Hepatic stellate cell (primary cell): ENCODE measurements at places on chromosomes 4 and X.

- DNase-seq: no peak
These were observed 107.8 kb downstream of the CCSER1 start for GRCh38 chr4:90234916-90235547.

DNA sequence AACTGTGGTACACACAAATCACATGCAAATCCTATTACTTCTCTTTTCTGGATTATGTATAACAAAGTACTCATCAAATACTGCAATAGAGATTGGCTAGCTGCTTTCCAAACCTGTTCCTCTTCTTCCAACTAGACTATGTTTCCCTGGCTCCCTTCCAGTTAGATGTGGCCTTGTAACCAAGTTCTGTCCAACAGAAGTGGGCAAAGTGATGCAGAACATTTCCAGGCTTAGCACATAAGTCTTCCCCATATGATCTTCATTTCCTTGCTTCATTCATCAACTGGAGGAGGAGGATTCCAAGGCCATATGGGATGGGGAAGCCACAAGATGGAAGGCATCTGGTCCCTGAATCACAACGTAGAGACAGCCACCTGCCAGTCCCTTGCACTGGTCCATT lies 8.0 kb downstream of the SLC9A7 start:
- DNase-seq: no peak

GRCh38 chr4:169174247-169174646 lies 96.5 kb downstream of the SH3RF1 start:
- DNase-seq: no peak

- no peak for DNase-seq
These were observed 1535.4 kb upstream of the ADGRL3 start for GRCh38 chr4:59664771-59665170.

- peak; percentile 16 for DNase-seq
These were observed 69.1 kb upstream of the UCP1 start for GRCh38 chr4:140637836-140638235.

DNA sequence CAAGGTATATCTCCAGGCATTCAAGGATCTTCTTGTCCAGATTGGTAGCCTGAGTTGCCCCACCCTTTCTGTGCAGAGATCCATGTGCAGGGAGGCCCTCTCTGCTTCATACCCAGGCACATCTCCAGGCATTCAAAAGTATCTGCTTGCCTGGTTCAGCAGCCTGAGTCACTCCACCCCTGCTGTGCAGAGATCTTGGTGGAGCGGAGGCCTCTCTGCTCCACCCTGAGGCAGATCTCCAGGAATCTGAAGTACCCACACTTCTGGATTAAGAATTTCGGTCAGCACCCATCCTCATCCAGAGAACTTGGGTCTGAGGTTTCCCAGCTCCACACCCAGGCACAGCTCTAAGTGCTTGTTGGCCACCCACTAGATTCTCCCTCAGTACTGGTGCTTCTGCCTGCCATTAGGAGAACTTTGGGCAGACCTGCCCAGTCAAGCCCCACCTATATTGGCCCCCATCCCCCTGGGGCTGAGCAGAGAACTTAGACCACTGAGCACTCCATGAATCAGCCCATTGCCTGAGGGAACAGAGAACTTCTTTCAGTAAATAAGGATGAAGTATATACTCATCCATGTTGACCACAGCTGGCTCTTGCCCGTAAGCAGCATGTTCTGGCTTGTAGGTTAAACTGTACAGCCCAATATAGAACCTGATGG lies 199.5 kb upstream of the ZCCHC13 start:
- no peak for DNase-seq

- no peak for DNase-seq
These were observed 105.3 kb upstream of the CBR4 start for GRCh38 chr4:169115144-169115896.

GRCh38 chrX:123626962-123627361 lies 105.9 kb downstream of the THOC2 start:
- peak; percentile 2 for DNase-seq

- no peak for DNase-seq
These were observed 570.8 kb downstream of the PRR32 start for GRCh38 chrX:127390316-127390715.

DNA sequence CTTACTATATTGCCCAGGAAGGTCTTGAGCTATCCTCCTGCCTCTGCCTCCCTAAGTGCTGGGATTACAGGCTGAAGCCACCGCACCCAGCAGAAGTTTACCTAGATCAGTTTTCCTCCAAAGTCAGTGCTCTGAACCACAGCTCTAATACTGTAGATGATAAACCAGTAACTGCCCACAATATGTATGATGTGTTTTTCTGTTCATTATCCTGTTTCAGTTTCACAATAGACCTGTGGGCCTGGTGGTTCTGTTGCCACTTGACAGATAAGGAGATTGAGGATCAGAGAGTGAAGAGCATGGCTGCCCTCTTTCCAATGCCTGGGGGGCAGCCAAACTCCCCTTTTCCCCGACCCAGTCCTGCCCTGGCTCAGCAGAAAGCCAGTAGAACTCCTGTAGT lies 87.0 kb downstream of the EFNB1 start:
- no peak for DNase-seq

GRCh38 chr4:41409594-41409895 lies 128.4 kb upstream of the LIMCH1 start:
- DNase-seq: no peak

GRCh38 chr4:66300336-66300934 lies 630.1 kb upstream of the EPHA5 start:
- no peak for DNase-seq

DNA sequence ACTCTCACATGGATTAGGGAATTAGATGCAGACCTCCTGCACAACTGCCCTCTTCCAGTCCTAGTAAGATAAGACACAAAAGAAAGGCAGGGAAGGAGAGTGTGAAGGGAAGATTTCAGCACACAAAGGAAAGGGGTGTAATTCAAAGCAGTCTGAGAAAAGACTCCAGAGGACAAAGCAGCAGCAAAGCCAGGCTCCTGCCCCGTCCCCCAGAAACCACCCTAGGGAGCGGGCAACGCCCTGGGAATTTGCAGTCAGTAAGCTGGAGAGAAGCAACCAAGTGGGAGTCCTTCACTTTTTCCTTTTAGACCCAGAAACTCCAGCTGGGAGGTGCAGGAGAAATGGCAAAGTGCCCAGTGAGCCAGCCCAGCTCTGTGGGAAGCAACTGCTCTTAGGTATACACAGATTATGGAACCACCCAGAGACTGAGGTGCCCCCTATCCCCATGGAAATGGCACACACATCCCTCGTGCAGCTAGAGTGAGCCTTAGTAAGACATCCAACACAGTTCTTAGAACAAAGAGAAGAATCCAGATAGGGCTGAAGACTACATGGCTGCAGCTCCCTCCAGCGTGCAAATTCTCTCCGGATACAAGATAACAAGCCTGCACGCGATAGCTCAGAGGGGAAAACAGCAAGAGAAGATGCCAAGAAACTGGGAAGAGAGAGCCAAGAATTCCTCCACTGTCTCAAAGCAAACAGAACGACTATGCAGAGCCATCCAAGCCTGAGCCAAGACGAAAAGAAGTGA lies 26.5 kb upstream of the IRAK1 start:
- DNase-seq: peak; percentile 72

- DNase-seq: no peak
These were observed 59.1 kb downstream of the FBXW7 start for GRCh38 chr4:152476796-152477195.

DNA sequence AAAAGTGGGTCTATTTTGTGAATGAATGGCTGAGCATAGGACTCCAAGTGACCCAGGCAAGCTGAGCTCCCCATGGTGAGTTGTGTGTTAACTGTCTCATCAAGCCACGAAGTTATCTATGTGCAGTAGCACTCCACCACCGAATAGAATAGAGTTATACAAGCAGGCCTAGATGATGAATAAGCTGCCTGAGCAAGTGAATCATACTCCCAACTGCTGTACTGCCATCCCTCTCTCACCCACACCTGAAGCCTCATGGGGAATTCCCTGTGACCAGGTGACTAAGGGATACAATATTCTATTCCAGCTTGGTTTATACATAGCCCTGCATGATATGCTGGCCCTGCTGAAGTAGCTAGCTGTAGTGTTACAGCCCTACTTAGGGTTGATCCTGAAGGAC lies 38.7 kb downstream of the KDM5C start:
- DNase-seq: no peak

DNA sequence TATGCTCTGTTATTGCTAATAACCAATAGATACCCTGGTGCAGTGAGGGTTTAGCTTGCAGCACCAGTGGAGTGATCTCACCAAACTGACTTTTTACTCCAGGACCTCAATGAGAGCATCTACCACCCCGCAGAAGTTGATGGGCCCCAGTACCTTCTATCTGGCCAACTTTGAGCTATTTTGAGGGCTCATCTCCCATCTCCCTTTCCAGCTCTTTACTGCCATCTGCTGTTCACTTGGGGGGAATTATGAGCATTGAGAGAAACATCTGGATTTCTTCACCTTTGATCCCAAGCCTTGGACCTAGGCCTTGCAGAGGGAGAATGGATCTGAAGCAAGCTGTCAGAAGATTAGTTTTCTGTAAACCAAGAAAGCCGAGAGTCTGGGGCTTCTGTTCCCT lies 143.6 kb downstream of the TMEM164 start:
- DNase-seq: peak; percentile 36

DNA sequence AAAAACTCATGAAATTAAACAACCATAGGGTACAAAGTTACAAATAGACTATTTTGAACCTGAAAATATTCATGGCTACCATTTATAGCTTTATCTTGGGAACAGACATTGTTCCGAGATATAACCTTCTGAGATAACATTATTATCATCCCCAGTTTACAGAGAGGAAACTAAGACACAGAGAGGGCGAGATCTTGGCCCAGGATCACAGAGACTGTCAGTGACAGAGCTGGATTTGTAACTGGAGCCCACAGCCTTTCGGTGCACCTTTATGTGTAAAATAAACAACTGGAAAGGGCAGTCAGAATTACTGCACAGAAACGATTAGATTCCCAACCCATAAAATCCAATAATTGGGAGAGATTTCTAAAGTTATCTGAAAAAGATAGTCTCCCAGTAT lies 28.4 kb downstream of the KLF3 start:
- DNase-seq: no peak

GRCh38 chrX:101691835-101692234 lies 32.2 kb upstream of the ARMCX2 start:
- DNase-seq: no peak

- DNase-seq: no peak
These were observed 47.0 kb upstream of the PTPN13 start for GRCh38 chr4:86547140-86547539.

- DNase-seq: peak; percentile 26
These were observed 30.7 kb upstream of the SMARCA5 start for GRCh38 chr4:143482840-143483239.

- DNase-seq: no peak
These were observed 278.9 kb downstream of the INPP4B start for GRCh38 chr4:142567199-142567598.

DNA sequence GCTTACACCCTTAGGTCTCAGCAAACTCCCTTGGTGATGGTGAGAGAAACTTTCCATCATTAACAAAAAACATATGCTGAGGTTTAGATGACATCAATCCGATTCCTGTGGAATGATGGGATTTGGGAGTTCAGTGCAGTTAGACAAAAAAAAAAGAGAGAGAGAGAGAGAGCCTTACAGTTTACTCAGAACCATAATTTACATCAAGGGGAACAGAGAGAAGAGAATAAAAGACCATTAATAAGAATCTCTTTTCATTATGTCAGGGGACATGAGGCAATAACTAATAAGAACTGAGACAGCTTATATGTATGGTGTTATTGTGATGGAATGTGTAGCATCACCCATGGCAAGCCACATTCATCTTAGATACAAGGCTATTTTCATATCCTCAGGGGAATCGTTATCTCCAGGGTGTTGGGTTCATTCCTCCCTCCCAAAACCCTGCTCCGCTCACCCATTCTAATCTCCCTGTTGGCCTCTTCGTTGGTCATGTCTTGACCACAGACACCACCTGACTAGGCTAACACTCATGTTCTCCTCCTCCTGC lies 175.7 kb upstream of the MXRA5 start:
- no peak for DNase-seq

GRCh38 chr4:159006202-159006601 lies 96.7 kb upstream of the RAPGEF2 start:
- DNase-seq: no peak

DNA sequence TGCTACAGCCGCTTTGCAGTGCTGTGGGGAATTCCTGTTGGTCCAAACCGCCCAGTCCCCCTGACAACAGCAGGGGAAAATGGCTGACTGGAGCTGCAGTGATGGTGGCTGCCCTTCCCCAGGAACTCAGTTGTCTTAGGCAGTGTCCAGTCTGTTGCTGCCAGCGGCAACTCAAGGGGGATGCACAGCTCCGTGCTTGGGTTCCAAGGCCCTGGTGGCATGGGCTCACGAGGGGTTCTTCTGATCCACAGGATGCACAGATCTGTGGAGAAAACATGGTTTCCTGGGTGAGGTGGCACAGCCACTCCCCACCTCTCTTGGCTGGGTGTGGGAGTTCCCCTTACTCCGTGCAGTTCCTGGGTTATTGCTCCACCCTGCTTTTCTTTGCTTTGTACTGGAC lies 261.2 kb downstream of the TLL1 start:
- no peak for DNase-seq

GRCh38 chr4:36244257-36245082 lies at the start of gene ARAP2:
Gene ARAP2, minus strand, starts transcription at chr4:36244514. Its CDS starts 15,028 bp downstream, at chr4:36229486.
- DNase-seq: peak; percentile 5

DNA sequence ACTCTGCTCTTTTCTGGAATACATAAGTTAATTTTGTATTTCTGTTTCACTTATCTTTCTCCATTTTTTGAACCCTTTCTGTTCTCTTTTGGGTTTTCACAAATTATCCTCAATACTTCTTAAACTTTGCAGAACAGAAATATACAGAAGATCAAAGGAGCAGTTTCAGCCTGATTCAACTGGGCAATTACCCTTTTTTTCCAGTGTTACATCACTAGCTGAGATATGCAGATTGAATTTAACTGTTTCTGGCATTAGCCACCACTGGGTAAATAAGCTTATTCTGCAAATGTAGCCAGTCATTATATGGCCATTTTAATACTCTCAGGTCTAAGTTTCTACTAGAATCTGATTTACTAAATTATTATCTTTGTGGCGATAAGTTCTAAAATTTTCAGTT lies 66.9 kb upstream of the GRID2 start:
- no peak for DNase-seq

DNA sequence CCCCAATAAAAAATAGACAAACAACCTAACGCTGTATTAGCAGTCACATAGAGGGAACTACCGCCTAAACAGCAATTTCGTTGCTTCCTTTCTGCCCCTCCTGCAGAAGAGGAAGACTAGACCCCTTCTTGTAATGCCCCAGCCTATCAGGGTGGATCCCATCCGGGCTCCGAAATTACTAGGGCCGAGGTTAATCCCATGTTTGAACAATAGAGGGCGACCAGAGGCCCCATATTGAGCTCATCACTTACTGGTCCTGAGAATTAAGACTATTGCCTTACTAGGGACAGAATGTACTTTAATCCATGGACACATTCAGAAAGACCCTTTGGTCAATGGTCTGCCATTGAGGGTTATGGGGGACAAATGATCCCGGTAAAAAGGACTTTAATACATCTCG lies 11.8 kb upstream of the ZNF630 start:
- peak; percentile 55 for DNase-seq

DNA sequence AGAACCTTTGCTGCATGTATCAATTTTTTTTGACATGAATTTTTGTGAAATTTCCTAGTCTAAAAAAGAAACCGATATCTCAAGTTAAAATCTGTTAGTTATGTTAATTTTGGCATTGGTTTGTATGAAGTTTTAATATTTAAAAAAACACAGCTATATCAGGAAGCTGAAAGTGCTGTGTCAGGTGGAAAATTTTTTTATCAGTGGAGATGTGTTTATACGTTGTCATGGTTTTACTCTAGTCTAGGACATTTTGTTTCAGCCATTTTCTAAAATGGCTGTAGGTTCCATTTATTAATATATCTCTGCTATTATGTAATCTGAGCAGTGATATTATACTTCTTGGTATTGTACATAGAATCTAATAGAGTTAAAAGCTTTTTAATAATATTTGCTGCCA lies 34.2 kb downstream of the OCRL start:
- no peak for DNase-seq
